ENCODE measurements at places on chromosomes 3 and 15. TPM values are rescaled to one million over a fixed set of nuclear protein-coding genes. Genes with fewer than 3 reads are reported as not detected.

Gene MORC1
- not detected for total RNA-seq

Gene PDE8A
- 12.8 TPM for total RNA-seq

Gene SELENOK
- 48.5 TPM for total RNA-seq

Gene HGD
- total RNA-seq = 0.26 TPM

Gene SEMA3B
- 0.52 TPM for total RNA-seq

Gene PRRT3
- 5.5 TPM for total RNA-seq

Gene GOLGA8K
- not detected for total RNA-seq

Gene TP53BP1
- 27.3 TPM for total RNA-seq

GRCh38 chr3:29971895-29972294 lies 634.5 kb upstream of the TGFBR2 start:
- DNase-seq = no peak

DNA sequence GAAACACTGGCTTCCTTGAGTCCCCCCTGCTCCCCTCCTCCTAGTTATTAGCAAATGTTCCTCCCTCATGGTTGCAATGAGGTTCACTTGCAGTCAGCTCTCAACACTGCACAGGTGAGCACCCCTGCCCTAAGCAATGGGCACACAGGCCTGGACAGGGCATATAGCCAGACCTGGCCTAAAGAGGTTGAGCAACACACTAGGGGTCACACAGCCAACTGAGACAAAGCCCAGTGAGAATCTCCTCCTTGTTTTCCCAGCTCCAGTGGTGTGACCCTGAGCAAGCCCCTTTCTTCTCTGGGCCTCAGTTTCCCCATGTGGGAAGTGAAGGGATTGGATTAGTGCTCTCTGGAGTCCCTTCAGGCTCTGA lies 49.9 kb downstream of the ATP2B2 start:
- no peak for DNase-seq

- peak; percentile 38 for DNase-seq
Measured at GRCh38 chr3:158802409-158803268, 785 bp downstream of the MFSD1 start.

- DNase-seq = no peak
Measured at GRCh38 chr15:65330934-65331645, 26.6 kb downstream of the RNU5B-1 start.

- no peak for DNase-seq
Measured at GRCh38 chr3:136634821-136635220, 117.4 kb downstream of the STAG1 start.

GRCh38 chr15:83011271-83012075 lies at the start of gene C15orf40:
Gene C15orf40, minus strand, starts transcription at chr15:83011639. Its CDS starts 32 bp downstream, at chr15:83011607.
- peak; percentile 88 for DNase-seq

GRCh38 chr15:63833021-63833696 lies 589 bp downstream of the HERC1 start:
- DNase-seq = peak; percentile 49

DNA sequence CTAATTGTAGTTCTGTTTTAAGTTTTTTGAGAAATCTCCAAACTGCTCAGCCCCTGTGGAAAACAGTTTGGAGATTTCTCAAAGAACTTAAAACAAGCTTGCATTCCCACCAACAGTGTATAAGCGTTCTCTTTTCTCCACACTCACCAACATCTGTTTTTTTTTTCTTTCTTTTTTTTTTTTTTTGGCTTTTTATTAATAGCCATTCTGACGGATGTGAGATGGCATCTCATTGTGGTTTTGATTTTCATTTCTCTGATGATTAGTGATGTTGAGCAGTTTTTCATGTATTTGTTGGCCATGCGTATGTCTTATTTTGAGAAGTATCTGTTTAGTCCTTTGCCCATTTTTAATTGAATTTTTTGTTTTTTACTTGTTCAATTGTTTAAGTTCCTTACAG lies 73.1 kb upstream of the COL8A1 start:
- no peak for DNase-seq

GRCh38 chr15:93146196-93146595 lies 57.2 kb upstream of the RGMA start:
- no peak for DNase-seq

DNA sequence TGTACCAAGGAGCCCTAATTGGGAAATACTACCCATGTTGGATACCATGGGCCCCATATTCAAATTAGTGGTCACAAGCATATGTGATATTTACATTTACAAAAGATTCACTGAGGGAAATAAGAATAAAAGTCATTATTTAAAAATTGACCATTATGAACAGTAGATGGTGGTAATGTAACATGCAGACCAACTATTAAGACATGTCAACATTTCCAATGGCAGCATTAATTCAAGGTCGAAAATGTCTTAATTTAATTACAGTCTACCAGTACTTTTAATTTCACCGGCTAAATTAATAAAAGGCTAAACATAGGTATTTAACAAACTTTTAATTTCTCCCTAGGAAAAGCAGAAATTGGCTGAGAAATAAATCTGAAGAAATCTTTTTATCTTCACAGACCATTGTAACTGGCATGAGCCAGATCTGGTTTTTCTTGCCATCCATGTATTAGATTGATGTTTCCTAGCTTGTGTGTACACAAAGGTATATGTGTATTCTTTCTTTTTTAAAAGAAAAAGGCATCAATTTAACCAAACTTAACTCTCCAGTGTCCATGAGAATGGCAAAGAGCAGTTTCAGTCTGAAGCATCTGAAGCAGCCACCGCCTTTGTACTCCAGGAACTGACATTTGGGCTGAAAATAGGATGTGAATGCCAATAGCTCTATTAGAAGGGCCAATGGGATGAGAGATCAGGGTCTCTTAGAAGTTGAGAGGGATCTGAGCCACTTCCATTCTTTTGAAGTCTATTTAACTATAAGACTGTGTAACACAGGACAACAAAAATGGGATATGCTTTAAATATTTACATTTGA lies 26.6 kb downstream of the NEK11 start:
- DNase-seq = no peak

DNA sequence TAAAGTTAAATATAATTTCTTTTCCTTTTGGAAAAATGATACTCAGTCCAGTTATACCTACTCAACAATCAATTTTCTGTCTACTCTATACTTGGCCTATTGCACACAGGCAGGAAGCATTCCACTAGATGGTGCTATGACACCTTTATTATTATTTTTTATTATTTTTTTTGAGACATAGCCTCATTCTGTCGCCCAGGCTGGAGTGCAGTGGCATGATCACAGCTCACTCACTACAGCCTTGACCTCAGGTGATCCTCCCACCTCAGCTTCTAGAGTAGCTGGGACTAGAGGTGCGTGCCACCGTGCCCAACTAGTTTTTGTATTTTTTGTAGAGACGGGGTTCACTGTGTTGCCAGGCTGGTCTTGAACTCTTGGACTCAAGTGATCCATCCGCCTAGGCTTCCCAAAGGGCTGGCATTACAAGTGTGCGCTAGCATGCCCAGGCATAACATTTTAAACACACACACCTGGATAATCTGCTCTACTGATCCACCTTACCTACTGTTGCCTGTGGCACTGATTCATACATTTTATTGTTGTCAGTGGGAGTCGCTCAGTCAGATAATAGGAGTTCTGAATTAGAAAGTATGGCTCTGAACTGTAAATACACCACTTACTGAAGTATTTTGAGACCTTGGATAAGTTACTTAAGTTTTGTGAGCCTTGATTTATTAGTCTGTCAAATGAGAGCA lies 56.2 kb downstream of the EIF3J start:
- peak; percentile 36 for DNase-seq

GRCh38 chr3:150094150-150094933 lies 123.6 kb upstream of the PFN2 start:
- DNase-seq = no peak

All from activated CD8-positive, alpha-beta T cell treated with anti-CD3 and anti-CD28 coated beads, Interleukin-2, amount 10 ng/mL, durations not matched to agents 7 days and 5 days (primary cell).